Astrocyte (in vitro differentiated cells and primary cell): ENCODE measurements at places on chromosomes 2 and 18.
A peak's percentile ranks its signal among the peaks of the same experiment; 100 is the strongest.

GRCh38 chr2:20430461-20431300, 16.2 kb upstream of the RHOB start:
- DNase-seq: no peak

GRCh38 chr18:32040936-32041335, 22.3 kb downstream of the RNF125 start:
- DNase-seq: no peak

GRCh38 chr2:62119311-62119974, 76.5 kb upstream of the B3GNT2 start:
- DNase-seq: no peak

DNA sequence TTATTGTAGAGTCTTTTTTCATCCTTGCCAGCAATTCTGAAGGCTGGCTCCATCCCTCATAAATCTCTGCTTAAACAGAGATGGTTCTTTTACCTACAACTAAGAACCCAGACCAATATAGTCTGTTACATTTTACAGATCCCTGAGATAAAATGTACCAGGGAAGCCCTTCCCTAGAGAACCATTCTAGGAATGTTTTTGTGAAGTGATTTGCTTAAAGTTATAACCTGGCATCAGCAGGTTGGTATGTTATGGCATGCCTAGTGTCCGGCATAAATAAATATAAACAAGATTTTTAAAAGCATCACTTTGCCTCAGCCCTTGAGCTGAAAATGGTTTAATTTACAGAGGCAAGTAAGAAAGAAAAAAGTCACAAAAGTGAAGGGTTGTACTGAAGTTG, 18.5 kb upstream of the NPAS2 start:
- no peak for DNase-seq

GRCh38 chr18:33495278-33495677, 54.8 kb upstream of the CCDC178 start:
- DNase-seq: peak; percentile 49

DNA sequence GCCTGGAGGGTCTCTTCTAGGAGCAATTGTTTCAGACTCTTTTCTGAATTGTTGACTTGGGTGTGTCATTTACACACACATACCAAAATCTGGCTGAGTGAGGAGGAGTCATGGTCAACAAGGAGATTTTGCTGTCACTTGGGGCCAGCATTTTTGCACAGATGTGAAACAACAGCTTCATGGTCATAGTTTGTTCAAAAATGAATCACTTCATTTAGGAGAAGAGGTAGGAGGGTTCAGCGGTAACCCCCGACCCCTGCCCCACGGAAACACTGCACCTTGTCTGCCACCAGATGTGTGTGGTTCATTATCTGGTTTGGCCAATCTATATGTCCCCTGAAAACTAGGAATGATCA, 42.2 kb downstream of the LBH start:
- no peak for DNase-seq
